ENCODE measurements at places on chromosomes 5 and 9.

GRCh38 chr9:91903126-91903911 is 46.7 kb downstream of the ROR2 start:
- no peak for DNase-seq

DNA sequence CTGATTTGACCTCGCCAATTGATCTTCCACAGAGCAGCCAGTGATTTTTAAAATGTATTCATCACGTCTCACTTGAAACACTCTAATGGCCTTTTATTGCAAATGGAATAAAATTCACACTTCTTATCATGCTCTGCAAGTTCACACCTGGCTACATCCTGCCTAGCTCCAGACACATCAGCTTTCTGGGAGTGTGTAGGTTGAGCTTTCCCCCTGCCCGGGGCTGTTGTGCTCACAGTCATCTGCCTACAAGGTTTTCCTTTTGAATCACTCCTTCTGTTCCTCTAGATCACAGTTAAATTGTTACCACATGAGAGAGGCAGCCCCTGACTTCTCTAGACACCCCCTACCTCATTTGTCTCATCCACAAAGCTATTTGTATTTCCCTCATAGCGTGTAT is 674.5 kb downstream of the PRELID2 start:
- DNase-seq, result no peak

DNA sequence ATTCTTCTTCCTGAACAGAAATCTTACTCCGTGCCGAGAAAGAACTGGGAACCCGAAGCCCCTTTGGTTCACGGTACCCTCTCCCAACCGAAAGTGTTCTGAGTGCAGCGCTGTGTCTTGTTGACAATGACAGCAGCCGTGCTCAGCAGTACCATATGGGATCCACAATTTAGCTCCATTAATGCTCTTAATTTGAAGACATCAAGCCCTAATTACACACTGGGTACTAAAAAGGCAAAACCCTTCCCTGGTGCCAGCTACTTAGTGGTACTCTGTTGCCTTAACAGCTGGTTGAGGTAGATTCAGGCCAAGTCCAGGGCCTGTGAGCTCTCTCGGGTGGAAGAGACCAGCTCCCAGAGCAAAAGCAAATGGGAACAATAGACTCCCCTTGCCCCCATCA is 24.5 kb downstream of the DDX31 start:
- no peak for DNase-seq

DNA sequence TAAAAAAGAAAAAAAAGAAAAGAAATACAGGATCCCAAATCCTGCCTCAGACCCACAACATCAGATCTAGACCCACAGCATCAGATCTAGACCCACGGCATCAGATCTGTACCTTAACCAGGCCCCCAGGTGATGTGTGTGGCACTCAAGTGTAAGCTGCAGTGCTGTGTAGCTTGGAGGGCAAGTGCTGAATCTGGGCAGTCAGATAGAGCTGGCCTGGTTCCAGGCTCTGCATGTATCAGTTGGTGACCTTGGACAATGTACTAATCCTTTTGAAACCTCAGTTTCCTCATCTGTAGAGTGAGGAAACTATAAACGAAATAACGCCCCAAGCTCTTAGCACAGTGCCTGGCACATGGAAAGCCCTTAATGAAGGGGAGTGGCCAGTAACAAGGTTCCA is 16.7 kb downstream of the COL15A1 start:
- DNase-seq, result no peak

DNA sequence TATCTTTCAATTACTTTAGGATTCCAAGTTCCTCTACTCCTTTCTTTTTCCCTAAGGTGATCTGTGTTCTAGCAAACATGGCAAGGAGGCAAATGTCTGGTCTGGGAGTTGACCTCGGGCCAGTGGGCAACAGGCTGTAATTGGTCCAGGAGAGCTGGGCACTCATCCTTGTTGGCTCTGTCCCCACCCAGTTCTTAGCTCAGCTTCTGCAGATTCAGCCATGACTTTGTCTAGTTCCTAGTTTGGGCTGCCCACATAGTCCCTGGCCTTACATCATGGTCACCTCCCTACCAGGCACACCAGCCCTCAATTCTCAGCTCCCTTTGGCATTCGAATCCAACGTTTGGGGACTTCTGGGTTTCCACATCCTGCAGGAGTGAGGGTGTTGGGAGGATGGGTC is 92.1 kb upstream of the DAP start:
- no peak for DNase-seq

DNA sequence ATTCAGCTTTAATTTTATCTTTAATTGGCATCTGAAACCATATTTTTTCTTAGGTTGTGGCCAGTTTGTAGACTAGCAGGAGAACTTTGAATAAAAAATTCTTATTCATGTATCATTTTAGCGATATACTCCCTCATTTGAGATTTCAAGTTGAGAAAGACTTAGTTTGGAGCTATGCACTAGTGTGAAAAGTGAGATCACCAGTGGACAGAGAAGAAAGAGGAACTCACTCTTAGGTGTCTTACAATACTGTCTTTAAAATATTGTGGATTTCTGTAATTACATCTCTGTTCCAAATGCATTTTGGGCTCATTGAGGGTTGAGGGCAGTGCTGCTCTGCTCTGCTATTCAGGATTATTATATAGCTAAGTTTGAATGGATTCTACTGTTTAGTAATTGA is 54.7 kb downstream of the NAA35 start:
- DNase-seq, result no peak

- no peak for DNase-seq
Measured at GRCh38 chr9:130448771-130449603, 4.2 kb downstream of the ASS1 start.

DNA sequence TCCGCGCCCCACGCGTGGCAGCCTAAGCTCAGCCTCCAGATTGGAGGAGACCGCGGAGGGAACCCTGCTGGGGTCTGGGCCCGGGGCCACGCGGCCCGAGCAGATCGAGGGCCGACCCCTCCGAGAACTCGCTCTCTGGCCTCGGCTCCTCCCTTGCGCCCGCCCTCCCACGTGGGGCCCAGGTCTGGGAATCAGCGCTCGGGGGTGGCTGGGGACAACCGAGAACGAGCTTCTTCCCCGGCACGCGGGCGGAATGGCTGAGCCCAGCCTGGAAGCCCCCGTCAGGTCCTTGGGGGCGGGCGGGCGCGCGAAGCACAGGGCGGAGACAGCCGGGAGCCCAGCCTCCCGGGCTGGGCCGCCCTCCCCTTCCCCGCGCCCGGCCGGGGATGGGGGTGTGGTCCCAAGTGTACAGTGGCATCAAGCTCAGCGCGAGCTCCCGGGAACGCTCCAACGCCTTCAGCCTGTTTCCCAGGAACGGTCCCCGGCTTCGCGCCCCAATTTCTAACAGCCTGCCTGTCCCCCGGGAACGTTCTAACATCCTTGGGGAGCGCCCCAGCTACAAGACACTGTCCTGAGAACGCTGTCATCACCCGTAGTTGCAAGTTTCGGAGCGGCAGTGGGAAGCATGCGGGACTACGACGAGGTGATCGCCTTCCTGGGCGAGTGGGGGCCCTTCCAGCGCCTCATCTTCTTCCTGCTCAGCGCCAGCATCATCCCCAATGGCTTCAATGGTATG is at the start of gene SLC22A4:
TSS of gene SLC22A4 (plus strand) at position 403 of the 736 bp plus-strand sequence. CDS start at position 626, 223 bp downstream.
- DNase-seq, result peak; percentile 65

GRCh38 chr5:173090639-173091038 is 34.5 kb downstream of the CREBRF start:
- no peak for DNase-seq

GRCh38 chr9:89474939-89475338 is 23.0 kb downstream of the SEMA4D start:
- no peak for DNase-seq

- DNase-seq, result no peak
Measured at GRCh38 chr9:121662891-121663580, 11.6 kb downstream of the DAB2IP start.

GRCh38 chr9:96859461-96860198 is 5.3 kb upstream of the ZNF782 start:
- no peak for DNase-seq

- DNase-seq, result no peak
Measured at GRCh38 chr9:96031916-96032534, 156.5 kb downstream of the ERCC6L2 start.

DNA sequence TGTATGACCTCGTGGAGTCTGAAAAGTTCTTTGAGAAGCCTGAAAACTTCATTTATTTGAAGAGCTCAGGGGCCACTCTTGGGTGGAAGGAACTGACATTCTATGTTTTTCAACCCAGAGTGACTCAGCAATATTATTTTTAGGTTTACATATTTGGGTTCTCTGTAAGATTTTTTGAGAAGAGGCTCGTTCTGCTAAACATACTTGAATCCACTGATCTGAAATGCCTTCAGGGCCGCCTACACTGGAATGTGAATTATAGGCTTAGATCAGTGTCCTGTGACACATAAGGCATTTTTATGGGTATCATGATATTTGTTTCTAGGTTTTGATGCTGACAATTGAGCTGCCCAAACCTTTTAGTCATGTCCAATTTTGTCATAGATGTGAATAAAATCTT is 86.2 kb downstream of the PSAT1 start:
- no peak for DNase-seq

GRCh38 chr9:120659209-120659608 is 55.1 kb downstream of the MEGF9 start:
- DNase-seq, result no peak

- DNase-seq, result no peak
Measured at GRCh38 chr9:2029666-2030170, 14.6 kb downstream of the SMARCA2 start.

DNA sequence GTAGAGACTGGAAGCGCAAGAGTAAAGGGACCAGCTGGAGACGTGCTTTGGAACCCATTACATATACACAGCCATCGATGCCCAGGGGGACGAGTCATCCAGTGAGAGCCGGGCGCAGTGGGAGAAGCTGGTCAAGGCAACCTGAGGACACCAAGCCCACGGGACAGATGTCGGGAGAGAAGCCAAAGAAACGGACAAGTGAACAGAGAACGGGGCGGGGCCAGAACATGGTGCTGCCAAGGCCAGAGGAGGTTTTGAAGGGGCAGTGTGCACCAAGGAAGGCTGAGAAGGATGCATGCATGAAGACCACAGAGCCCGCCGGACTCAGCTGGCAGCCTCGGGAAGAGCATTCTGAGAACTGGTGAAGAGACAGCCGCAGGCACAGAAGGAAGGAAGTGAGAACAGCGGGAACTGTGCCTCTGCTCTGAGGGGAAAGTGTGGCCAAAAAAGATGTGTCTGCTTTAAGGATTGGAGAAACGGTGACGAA is 20.3 kb downstream of the CAMSAP1 start:
- no peak for DNase-seq

DNA sequence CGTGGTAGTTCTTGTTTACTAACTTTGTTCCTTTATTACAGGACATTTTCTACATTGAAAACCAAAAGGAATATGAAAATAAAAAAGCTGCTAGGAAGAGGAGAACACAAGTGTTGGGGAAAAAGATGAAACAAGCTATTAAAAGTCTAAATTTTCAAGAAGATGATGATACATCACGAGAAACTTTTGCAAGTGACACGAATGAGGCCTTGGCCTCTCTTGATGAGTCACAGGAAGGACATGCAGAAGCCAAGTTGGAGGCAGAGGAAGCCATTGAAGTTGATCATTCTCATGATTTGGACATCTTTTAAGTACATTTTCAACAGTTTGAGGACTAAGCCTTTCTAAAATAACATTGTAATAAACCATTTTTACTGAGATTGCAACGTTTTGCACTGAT is 23.8 kb downstream of the PHAX start:
- no peak for DNase-seq

All from stimulated activated CD8-positive, alpha-beta memory T cell treated with anti-CD3 and anti-CD28 coated beads, Interleukin-7, amount 100 ng/mL, for 4 hours (primary cell).